ENCODE measurements at places on chromosomes 16 and 17.

DNA sequence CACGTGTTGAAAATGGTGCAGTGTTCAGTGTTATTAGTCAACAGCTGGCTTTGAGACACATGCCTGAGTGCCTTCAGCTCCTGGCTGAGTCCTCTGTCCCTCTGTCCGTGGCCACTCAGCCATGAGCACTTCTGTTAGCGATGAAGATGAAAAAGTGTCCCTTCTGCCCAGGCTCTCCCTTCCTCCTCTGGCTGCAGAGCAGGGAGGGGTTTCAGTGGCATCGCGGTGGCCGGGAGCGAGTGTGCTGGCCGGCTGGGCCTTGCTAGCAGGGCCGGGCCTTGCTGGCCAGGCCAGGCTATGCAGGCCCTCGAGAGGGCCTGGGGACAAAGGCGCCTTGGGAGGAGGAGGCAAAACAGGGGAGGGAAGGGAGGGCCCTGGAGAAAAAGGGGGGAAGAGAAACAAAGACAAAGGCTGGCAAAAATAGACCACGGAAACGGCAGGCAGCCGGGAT lies 47.7 kb downstream of the CMIP start:
- no peak for DNase-seq

GRCh38 chr17:51598824-51599223 lies 338.5 kb downstream of the UTP18 start:
- no peak for DNase-seq

DNA sequence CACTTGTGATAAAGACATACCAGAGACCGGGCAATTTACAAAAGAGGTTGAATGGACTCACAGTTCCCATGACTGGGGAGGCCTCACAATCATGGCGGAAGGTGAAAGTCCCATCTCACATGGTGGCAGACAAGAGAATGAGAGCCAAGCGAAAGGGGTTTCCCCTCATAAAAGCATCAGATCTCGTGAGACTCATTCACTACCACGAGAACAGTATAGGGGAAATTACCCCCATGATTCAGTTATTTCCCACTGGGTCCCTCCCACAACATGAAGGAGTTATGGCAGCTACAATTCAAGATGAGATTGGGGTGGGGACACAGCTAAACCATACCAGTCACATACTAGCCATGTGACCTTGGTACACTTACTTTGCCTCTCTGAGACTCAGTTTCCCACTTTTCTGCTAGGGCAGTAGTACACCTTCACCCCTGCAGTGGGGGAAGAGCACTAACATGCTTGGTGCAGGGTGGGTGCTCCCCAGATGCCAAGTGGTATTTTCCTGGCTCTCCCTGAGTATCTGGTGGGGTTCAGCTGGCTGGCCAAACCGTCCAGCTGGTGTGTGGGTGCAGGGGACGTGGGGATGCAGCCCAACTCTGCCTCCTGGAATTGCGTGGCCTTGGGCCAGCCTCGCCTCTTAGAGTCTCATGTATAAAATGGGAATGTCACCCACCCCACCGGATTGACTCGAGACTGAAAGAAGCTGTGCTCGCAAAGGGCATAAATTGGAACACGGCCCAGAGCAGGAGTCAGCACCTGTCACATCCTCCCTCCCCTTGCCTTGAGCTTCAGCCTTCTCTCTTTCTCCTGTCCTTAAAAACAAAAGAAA lies 364.1 kb downstream of the CPPED1 start:
- DNase-seq: no peak

- DNase-seq: no peak
These were observed 28.6 kb downstream of the NECAB2 start for GRCh38 chr16:83996481-83997252.

DNA sequence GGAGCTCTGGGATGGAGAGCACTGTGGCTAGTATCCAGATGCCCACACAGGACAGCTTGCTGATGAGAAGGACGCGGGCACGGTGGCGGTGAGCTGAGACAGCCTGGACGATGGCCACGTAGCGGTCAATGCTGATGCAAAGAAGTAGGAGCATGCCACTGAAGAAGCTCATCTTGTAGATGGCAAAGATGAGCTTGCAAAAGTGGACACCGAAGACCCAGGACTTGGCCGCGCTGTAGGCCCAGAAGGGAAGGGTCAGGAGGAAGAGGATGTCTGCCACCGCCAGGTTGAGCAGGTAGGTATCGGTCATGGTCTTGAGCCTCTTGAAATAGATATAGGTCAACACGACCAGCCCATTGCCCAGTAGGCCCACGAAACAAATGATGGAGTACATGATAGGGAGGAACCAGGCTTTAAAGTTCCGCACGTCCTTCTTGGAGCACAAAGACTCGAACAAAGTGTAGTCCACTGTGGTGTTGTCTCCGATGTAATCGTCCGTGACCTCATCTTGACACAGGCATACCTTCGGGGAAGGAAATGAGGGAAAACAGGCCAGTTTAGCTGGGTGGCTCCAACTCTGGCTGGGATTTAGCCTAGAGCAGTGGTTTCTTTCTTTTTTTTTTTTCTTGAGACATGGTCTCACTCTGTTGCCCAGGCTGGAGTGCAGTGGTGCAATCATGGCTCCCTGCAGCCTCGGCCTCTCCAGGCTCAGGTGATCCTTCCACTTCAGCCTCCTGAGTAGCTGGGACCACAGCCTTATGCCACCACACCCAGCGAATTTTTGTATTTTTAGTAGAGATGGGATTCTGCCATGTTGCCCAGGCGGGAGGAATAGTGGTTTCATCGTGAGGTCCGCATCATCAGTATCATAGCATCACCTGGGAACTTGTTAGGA lies 9.7 kb downstream of the CCR7 start:
- no peak for DNase-seq

GRCh38 chr16:13425836-13426235 lies 494.1 kb upstream of the ERCC4 start:
- DNase-seq: peak; percentile 1

DNA sequence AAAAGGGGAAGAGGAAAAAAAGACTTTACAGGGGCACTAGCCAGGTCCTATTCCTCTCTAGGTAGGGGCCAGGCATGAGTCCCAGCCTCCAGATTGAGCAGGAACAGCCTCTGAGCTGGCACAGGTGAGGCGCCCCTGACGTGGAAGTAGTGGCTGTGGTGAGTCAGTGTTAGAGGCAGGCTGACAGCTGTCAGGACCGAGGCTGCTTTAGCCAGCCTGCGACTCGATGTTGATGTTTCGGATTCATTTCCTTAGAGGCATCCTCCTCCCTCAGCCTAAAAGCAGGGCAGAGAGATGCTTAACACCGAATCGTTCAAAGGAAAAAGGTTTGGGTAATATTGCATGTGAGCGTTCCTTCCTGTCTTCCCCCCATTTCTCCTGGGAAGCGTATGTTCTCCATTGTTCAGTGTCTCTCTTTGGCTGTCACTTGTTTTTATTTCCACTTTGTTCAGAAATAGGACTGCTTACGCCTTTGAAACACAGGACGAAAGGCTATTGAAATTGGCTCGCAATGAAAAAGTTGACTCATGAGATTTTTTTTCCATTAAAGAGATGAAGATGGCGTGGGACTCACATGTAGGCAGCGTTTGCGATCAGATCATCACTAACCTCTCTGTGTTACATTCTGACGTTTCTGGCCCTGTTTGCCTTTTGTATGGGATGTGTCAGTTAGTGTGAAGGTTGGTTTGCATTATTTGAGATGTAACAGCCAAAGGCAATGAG lies 1.3 kb downstream of the KIAA0513 start:
- DNase-seq: peak; percentile 54

DNA sequence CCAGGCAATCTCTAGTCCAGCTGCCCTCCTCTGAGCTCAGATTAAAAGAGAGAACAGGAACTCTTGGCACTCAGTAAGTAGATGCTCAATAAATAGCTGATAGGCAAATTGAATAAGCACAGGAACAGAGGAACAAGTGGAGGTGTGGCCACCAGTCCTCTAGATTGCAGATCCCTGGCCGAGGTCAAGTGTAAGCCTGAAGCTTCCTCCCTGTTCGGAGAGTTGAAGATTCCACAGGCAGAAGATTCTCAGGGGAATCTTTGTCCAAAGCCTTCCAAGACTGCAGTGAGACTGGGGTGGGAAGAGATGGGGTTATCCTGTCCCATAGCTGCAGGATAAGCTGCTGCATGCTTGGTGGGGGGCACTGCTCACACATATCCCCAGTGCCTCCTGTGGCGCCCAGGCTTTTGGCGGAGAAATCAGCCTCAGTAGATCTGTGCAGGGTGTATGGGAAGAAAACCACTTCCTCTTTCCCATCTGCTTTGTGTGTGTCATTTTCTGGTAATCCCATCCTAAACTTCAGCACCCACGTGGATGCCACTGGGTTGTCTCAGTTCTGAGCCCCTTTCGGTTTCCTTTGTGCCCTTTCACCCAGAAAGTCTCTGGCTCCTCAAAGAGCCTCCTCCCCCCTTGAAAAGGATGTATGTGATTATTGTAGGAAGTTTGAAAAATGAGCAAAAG lies 12.1 kb downstream of the CD300A start:
- DNase-seq: peak; percentile 80

GRCh38 chr16:57640612-57641011 lies 12.2 kb downstream of the ADGRG1 start:
- no peak for DNase-seq

GRCh38 chr17:50642071-50642721 lies 7.5 kb downstream of the ABCC3 start:
- DNase-seq: no peak

DNA sequence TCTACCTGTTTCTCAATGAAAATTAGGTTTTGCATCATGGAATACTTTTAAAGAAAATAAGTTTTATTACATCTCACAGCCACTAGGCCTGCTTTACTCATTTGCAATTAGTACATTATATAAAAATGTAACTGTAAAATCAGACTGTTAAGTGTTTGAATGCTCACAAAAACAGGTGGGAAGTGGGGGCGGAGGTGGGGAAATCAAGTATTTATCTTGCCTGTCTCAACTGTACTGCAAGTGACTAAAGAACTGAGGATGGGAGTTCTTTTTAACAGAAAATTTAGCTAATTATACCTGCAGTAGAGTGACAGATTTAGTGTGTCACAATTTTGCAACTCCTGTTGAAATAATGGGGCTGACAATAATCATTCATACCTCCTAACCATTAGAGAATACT lies 34.1 kb downstream of the ITFG1 start:
- DNase-seq: no peak

DNA sequence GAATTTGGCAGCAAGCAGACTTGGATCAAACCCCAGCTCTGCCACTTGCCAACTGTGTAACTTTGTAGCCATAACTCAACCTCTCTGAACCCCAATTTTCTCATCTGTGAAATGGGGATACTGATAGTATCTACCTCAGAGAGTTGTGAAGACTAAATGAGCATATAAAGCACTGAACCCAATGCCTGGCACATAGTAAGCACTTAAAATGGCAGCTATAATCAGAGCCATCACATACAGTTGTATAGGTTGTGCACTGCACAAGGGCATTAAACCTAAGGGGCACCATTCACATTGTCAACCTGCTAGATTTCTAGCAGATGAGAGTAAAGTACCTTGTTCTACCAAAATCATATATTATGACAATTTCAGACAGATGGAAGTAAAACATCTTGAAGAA lies 10.6 kb upstream of the CPNE2 start:
- no peak for DNase-seq
